Activated CD8-positive, alpha-beta memory T cell treated with anti-CD3 and anti-CD28 coated beads for 48 hours (primary cell): ENCODE measurements at places on chromosomes 3 and 15.

- no peak for DNase-seq
Measured at GRCh38 chr3:66485291-66485968, 15.4 kb downstream of the LRIG1 start.

DNA sequence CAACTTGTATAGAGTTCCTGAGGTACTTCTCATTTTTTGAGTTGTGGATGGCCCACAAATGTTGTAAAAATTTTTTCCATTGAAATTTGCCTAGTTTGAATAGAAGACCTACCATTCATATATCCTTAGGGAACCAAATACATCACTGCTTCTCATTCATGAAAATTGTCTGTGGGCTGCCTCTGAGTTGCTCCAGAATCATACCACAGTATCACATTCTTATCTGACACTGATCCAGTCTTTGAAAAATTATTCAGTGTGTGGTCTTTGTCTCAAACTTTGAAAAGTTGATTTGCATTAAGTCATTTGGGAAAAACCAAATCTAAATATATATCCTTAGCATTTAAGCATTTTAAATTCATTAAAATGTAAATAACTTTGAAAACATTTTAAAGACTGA is 321.1 kb downstream of the LSAMP start:
- no peak for DNase-seq

DNA sequence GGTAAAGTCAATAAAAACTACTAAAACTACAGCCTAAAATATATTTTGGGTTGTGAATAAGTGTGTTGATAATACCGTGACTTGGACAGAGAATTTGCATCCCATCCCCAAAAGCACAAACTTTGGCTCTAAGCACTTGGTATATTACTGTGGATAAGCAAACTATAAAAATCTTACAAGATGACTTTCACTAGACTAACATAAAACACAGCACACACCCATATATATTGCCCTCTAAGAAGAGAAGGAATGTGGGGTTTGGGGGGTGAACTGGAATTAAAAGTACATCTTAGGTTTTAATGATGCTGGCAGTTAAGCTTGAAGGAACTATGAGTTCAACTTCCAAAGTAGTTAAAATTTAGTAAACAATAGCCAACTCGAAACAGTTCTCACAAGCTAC is 28.7 kb upstream of the CSPG5 start:
- DNase-seq: no peak

DNA sequence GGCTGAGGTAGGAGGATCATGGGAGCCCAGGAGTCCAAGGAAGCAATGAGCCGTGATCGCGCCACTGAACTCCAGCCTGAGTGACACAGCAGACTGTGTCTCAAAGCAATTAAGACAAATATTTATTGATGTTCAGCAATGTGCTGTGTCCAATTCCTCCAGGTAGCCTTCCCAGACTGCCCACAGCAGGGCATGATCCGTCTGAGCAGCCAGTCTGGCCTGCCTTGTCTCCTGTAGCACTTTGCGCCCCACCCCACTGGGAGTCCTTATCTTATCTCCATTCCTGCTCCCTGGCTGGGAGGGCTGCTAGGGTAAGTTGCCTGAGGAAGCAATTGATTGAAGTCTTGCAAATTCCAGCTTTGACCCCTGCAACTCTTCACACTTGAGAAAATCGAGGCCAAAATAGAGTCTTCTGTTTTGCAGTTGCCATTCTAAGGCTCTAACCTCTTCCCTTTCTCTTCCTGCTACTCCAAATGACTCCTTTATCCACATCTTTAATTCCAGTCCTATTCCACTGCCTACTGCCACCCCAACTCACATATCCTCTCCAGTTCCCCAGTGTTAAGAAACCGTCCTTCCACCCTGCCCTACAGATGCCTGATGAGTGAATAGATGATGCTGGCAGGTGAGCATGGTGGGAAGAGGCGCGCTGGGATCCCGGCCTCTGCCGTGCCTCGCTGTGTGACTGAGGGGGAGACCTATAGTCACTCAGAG is 26.9 kb upstream of the LCTL start:
- DNase-seq: no peak

DNA sequence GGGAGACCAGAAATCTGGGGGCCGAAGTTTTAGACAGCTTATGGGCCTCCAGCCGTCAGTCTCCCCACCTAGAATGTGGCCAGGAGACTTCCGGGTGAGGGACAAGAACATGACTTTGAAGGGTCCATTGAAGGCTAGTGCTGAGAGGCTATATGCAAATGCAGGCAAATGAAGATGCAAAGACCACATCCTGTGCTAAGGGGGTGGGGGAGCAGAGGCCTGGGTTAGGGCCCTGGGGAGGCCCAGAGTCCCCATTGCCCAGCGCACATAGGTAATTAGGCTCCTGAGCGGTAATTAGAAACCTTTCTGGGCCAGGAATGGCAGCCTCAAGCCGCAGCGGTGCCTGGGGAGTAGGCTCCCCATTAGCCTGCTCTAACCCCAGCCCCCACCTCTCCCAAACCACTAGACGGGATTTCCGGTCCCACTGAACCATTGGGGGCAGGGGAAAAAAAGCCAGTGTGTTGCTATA is 6.8 kb downstream of the CSK start:
- DNase-seq: no peak

DNA sequence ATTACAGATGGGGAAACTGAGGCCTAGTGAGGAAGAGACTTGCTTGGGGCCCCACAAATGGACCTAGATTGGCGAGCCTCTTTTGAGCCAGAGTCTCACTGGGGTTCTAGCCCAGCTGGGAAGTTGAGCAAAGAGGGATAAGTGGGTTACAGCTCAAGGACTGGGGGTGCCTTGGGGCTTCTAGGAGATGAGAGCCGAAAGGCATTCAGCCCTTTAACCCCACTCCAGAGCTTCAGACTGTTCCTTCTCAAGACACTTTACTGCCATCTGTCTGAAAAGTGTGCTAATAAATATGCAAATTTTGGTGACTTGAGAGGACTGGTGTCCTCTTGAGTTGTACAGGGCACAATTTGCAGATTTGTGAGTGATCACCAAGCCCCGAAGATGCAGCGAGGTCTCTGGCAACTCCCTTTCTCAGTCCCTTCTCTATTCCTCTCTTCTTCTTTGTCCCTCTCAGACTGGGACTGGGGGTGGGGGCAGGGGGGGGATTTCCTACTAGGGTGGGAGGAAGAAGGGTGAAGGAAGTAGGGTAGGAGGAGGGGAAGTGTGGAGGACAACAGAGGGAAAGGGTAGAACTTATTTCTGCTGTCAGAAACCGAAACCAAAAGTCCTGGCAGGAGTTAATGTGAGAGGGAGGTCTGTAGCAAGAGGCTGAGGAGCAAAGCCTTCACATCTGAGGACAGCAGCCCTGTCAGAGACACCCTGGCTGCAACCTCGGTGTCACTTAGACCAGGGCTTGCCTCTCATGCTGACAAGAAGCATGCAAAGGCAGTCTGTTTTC is 16.2 kb upstream of the ANKDD1A start:
- no peak for DNase-seq

- DNase-seq: no peak
Measured at GRCh38 chr3:116038968-116039650, 406.2 kb downstream of the LSAMP start.

DNA sequence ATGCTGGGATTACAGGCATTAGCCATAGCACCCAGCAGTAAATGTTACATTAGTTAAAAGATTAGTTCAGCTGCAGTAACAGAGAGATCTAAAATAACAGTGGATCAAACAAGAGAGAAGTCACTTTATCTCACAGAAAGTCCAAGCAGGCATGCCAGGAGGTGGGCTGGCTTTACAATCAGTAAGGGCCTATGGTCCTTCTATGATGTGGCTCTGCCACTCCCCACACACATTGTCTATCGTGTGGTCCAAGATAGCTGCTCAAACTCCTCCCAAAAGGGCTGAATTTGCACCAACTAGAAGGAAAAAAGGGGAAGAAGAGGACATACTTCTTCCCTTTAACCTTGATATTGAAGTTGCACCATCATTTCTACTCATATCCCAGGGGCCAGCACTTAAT is 4.6 kb upstream of the RUVBL1 start:
- DNase-seq: no peak

DNA sequence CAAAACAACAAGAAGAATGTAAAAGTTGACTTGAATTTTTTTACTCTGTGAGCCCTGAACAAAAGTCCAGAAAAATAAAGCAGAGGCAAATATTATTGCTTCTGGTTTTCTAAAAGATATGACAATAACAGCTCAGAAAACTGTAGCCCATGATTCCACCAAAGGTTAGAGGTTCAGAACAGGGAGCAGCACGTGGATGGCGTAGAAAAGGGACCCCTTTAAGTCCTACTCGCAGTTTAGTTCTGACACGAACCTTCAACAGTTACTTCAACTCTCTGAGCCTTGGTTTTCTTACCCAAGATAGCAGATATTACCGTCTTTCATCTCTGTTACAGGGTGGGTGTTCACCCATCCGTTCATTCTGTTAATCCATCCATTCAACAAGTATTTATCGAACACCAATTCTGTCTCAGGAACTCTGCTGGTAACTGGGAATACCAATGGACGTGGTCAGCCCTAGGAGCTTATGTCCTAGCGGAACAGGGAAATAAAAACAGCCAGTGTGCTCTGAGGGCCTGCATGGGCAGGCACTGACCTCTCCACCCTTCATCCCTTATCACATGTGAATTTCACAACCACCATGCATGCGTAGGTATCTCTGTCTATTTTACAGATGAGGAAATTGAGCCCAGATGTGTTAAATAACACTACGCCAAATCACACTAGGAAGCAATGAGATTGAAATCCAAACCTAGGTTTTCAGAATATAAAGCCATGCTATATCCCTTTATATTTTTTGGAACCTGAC is 274.2 kb upstream of the ICE2 start:
- no peak for DNase-seq

DNA sequence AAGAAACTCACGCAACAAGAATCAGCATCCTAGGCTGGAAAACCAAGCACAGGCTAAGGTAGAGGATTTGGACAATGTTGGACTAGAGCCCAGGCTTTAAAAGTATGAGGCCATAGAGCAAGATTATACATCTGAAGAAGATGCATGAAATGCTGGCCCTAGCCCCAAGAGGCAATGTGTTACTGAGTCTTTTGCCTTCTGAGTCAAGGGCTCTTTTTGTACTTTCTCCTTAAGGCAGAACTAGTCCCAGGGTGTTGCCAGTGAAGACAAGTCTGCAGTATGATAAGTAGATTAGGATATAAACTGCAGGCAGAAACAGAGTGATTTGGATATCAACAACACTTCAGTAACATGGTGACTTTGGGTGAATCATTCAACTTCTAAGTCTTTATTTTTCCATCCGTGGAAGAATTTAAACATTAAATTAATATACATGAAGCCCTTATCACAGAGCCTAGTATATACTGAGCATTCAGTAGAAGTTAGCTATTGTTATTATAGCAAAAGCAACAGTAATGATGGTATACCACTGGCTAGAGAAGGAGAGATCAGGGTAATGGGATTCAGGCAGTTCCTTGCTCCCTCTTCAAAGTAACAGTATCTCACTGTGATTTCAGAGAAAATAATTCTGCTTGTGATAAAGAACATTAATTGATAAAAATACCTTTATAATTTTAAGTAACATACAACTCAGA is 99.9 kb upstream of the MLF1 start:
- DNase-seq: no peak

DNA sequence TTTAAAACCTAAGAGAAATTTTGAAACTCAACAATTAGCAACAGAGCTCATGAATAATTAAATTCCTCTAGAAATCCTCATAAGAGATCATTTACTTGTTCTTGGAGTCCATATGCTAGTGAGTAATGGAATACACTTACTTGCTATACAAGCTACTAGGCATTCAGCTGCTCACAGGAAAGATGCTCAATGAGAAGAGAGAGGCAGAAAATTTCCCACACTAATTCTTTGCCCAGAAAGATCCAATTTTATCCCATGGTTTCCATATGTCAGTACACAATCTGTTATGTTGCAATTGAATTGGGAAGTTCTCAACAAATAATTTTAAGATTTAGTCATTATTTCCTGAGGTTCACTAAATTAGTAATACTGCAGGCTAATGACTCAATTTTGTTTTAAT is 310.4 kb downstream of the RYR3 start:
- no peak for DNase-seq

- DNase-seq: no peak
Measured at GRCh38 chr3:167887096-167887495, 151.6 kb downstream of the SERPINI1 start.

- no peak for DNase-seq
Measured at GRCh38 chr3:87361956-87362355, 85.6 kb upstream of the POU1F1 start.

GRCh38 chr3:58049143-58049785 is 41.0 kb downstream of the FLNB start:
- no peak for DNase-seq

- no peak for DNase-seq
Measured at GRCh38 chr15:29611057-29611456, 211.2 kb downstream of the TJP1 start.

DNA sequence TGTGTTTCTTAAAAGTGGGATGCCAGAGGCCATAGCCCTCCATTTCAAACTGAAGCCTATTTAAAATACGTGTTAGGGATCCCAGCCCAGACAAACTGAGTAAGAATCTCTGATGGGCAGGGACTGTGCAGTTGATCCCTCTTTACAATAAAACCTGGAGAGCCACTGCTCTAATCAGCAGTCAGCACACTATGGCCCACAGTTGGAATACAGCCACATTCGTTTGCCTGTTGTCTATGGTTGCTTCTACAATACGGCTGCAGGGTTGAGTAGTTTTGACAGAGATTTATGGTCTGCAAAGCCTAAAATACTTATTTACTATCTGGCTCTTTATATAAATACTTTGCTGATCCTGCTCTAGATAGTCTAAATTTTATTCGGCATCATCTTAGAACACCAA is 32.4 kb downstream of the TJP1 start:
- no peak for DNase-seq

- DNase-seq: no peak
Measured at GRCh38 chr3:119977353-119977752, 116.9 kb downstream of the GSK3B start.

DNA sequence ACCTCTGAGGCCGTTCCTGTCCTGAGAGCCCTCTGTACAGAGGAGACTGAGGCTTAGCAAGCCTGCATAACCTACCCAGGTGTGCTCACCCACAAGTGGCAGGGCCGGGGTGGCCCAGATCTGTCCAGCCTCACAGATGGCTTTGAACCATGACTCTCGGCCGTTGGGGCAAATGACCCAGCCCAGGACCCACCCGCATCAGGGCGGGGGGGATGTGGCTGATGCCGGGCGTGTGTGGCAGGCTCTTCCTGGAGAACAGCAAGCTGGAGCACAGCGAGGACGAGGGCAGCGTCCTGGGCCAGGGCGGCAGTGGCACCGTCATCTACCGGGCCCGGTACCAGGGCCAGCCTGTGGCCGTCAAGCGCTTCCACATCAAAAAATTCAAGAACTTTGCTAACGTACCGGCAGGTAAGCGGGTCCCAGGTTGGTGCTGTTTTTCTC is 133.5 kb downstream of the LRRK1 start:
- no peak for DNase-seq

DNA sequence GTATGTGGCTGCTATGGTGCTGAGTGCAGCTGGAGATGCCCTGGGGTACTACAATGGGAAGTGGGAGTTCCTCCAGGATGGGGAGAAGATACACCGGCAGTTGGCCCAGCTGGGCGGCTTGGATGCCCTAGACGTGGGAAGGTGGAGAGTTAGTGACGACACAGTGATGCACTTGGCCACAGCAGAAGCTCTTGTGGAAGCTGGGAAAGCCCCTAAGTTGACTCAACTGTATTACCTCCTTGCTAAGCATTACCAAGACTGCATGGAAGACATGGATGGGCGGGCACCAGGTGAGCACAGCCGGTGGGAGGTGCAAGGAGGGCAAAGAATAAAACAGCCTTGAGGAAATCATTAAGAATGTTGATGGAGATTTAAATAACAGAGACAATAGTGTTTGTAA is 2.9 kb downstream of the ADPRH start:
- no peak for DNase-seq
